ENCODE measurements at places on chromosomes 2 and 18. TPM values are rescaled to one million over a fixed set of nuclear protein-coding genes. Genes with fewer than 3 reads are reported as not detected.

CRYGD gene
- total RNA-seq, result not detected

DNA sequence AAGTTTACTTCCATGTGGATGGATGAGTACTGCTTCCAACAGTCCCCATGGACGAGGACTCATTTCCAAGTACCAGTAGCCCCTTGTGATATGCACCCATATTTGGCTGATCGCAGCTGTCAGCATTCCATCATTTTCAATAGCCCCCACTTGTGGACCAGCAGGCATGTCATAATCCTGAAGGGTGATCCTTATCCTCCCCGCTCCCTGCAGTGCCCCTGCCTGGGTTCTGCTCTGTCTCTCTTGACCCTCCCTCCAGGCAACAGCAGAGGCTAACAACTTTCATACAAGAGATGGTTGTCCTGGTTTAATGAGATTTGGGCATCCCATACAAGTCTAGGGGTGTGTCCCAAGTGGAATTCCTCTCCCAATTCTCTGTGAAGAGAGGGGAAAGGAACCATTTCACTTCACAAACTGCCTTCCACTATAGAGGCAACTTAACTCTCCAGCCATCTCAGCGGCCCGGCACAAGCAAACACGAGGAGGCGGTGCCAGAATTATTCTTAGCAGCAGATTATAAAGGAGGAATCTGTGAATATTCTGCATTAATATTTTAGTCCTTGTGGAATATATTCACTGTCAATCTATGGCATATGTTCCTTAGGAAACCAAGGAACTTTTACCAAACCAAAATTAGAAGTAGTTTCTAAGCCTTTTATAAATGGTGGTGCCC lies 110.7 kb downstream of the RTN4 start:
- H3K4me1 ChIP-seq, result no peaks in the 10 kb centered on the region
- no peak overlapping the region for H3K4me3 ChIP-seq
- no peak overlapping the region for H3K27ac ChIP-seq
- H3K27me3 ChIP-seq, result no peaks in the 10 kb centered on the region

DNA sequence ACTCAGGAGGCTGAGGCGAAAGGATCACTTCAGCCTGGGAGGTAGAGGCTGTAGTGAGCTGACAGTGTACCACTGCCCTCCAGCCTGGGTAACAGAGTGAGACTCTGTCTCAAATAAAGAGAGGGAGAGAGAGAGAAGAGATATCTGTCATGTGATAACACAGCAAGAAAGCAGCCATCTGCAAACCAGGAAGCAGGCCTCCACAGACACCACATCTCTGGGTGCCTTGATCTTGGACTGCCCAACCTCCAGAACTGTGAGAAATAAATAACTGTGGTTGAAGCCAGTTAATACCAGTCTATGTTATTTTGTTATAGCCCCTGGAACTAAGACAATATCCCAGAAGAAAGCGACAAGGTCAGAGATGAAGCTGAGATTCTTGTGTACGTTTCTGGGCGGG lies 2.6 kb upstream of the CCDC68 start:
- H3K27me3 ChIP-seq, result peaks cover 12% of the 10 kb centered on the region
- H3K36me3 ChIP-seq, result no peaks in the 10 kb centered on the region
- no peak overlapping the region for H3K4me3 ChIP-seq
- H3K27ac ChIP-seq, result no peak overlapping the region
- DNase-seq, result no peak

DNA sequence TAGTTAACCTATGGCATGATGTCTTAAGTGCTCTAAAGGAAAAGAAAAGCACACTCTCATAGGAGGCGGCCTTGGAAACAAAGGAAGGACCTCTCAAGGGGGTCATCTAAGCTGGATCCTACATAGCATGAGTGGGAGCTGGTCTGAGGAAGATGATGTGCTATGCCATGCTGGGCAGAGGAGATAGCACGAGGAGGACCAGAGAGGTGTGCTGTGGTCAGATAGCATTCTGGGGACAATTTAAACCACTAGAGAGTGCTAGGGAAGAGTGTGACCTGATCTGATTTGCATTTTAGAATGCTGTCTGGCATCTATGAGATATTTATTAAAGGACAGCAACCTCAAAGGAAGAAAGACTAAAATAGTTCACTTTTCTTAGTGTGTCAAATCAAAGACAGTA lies 910.1 kb upstream of the CELF4 start:
- no peaks in the 10 kb centered on the region for H3K4me1 ChIP-seq
- no peaks in the 10 kb centered on the region for H3K27me3 ChIP-seq
- H3K27ac ChIP-seq, result no peak overlapping the region
- H3K4me3 ChIP-seq, result no peak overlapping the region

DNA sequence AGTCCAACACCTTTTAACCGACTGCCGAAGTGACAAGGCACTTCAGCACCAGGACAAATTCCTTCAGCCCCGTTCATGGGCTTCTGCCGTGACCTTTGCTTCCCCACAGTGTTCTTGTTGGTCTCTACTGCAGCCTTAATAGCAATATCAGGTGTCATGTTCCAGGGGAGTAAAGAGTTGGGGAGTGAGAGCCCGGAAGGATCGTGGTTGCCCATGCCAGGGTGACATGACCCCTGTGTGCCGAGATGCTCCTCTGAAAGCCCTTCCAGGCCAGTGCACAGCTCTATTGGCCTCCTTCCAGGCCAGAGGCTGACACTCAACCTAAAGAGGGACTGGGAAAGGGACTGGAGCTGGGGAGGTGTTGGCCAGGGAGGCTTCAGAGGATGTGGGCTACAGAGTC lies 279.2 kb downstream of the CYRIA start:
- no peaks in the 10 kb centered on the region for H3K36me3 ChIP-seq
- H3K27ac ChIP-seq, result no peak overlapping the region
- no peak for DNase-seq
- H3K4me3 ChIP-seq, result no peak overlapping the region
- no peaks in the 10 kb centered on the region for H3K4me1 ChIP-seq

GRCh38 chr2:108988796-108989713 lies at the start of gene EDAR:
EDAR (minus strand) TSS chr2:108989220; CDS start chr2:108931014, 58,206 bp downstream.
- H3K36me3 ChIP-seq, result no peaks in the 10 kb centered on the region
- DNase-seq, result no peak
- H3K27me3 ChIP-seq, result peaks cover 6% of the 10 kb centered on the region
- no peak within 1 kb of the TSS for H3K27ac ChIP-seq
- no peaks in the 10 kb centered on the region for H3K4me1 ChIP-seq

- no peaks in the 10 kb centered on the region for H3K27me3 ChIP-seq
- H3K27ac ChIP-seq, result no peak overlapping the region
- peaks cover 7% of the 10 kb centered on the region for H3K4me1 ChIP-seq
- no peak overlapping the region for H3K4me3 ChIP-seq
- no peak for DNase-seq
- H3K36me3 ChIP-seq, result no peaks in the 10 kb centered on the region
These were observed 58.6 kb upstream of the SLC25A52 start for GRCh38 chr18:31819106-31819924.

GAREM2 gene
- total RNA-seq, result 1.8 TPM

GRCh38 chr2:10824191-10824590 lies 11.6 kb upstream of the PDIA6 start:
- DNase-seq, result no peak
- H3K27me3 ChIP-seq, result no peaks in the 10 kb centered on the region
- H3K27ac ChIP-seq, result no peak overlapping the region
- peaks cover 23% of the 10 kb centered on the region for H3K4me1 ChIP-seq
- no peaks in the 10 kb centered on the region for H3K36me3 ChIP-seq

- DNase-seq, result peak; percentile 72
- H3K27me3 ChIP-seq, result peaks cover 13% of the 10 kb centered on the region
- H3K36me3 ChIP-seq, result no peaks in the 10 kb centered on the region
- no peak overlapping the region for H3K4me3 ChIP-seq
These were observed 150.9 kb downstream of the RTP5 start for GRCh38 chr2:242020196-242021004.

MC4R gene
- not detected for total RNA-seq

DNA sequence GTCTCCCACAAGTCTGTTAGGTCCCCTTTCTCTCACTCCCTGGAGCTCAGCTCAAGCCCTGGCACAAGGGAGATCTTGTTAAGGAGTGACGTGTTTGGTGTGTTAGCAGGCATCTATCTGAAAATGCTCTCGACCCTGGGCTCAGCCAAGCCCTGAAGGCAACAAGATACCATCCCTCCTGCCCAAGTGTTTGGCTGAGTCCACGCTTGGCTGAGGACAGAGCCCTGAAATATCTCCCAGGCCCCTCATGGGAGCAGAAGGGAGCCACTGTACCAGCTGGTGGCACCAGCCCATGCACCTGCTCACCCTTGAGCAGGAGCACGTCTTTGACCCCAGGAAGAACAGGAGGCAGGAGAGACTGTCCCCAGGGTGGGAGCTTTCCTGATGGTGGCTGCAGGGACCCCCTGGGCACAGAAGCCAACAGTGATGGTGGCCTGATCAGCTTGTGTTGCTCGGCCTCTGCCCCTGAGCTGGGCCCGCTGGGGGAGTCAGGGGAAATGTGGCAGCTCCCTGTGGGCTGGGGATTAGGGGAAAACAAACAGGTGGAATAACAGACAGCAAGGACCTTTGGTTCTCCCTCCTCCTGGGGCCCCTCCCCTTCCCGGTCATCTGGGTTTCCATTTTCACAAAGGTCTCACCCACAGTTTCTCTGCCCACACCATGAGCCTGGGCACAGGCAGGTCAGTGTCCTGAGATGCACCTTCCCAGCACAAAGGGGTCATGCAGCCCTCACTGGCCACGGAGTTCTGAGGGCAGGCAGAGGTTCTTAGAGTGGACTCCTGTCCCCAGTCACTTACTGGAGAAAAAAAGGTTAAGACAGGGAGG lies 91.6 kb downstream of the RHOB start:
- H3K4me1 ChIP-seq, result peaks cover 12% of the 10 kb centered on the region
- no peaks in the 10 kb centered on the region for H3K36me3 ChIP-seq
- H3K4me3 ChIP-seq, result no peak overlapping the region
- no peak overlapping the region for H3K27ac ChIP-seq
- DNase-seq, result peak; percentile 59

POTEJ gene
- not detected for total RNA-seq

SERPINB3 gene
- total RNA-seq, result not detected

DNA sequence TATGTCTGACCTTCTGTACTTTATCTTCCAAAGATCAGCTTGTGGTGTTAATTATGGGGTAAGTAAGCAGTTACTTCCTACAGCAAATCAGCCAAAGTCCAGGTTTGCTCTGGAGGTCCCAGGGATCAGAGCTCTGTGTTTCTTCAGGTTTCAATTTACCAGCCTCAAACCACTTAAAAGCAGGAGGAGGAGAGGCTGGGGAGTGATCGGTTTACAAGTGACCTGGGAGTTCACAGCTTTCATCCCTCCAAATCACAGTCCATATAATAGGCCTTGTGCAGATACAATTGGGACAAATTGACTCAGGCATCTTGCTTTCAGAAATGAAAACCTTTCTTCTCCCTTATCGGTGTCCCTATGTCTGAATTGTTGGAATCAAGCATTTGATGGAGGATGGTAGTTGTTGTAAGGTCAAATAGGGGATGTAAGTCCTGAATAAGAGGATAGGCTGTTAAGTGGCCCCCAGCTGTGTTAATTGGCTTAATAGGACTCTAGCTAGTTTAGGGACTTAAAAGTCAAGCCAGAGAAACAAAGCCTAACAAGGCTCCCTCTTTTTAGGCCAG lies 188.0 kb upstream of the NT5C1B start:
- DNase-seq, result no peak
- H3K36me3 ChIP-seq, result no peaks in the 10 kb centered on the region
- no peak overlapping the region for H3K4me3 ChIP-seq
- no peaks in the 10 kb centered on the region for H3K4me1 ChIP-seq
- no peaks in the 10 kb centered on the region for H3K27me3 ChIP-seq

ALLC gene
- not detected for total RNA-seq

GRCh38 chr2:60500861-60501260 lies 52.6 kb downstream of the BCL11A start:
- DNase-seq, result no peak
- peaks cover 96% of the 10 kb centered on the region for H3K4me1 ChIP-seq
- H3K36me3 ChIP-seq, result peaks cover 11% of the 10 kb centered on the region

DNA sequence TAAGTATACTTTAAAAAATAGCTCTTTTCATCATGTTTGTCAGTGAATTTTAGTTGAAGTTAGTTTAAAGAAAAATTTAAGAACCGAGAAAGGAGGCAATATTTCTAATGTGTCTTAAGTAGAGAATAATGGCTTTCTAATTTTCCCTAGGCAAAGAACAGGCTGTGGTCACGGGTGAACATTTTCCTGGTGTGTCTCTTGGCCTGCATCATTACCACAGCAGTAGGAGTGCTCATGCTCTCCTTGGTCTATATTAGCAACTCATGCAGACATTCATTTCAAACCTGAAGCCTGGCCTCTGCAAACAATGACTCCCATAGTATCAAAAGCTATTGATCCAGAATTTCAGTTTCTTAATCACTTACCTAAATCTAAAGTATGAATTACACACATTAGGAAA lies 57.4 kb downstream of the C18orf54 start:
- H3K27ac ChIP-seq, result no peak overlapping the region
- no peak for DNase-seq
- H3K4me3 ChIP-seq, result no peak overlapping the region
- H3K36me3 ChIP-seq, result no peaks in the 10 kb centered on the region

TCF7L1 gene
- 3.3 TPM for total RNA-seq

DNA sequence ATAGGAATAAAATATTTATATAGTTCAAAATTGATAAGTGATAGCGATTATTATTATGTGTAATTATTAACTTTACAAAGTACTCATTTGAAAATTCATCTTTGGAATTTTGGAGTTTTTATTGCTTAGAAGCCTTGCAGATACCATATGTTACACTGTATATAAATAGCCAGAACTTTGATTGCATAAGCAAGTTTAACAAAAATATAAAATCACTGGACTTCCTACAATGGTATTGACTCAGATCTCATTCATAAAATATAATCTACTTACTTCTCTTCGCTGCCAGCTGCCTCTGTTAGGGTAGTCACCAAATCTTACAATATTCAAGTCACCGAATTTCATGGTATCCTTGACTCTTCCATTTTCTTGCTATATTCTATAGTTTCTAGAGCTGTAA lies 22.5 kb downstream of the KLHL14 start:
- no peak overlapping the region for H3K4me3 ChIP-seq
- no peak for DNase-seq
- no peak overlapping the region for H3K27ac ChIP-seq

- H3K27ac ChIP-seq, result no peak overlapping the region
- H3K27me3 ChIP-seq, result no peaks in the 10 kb centered on the region
- H3K4me1 ChIP-seq, result no peaks in the 10 kb centered on the region
- no peak overlapping the region for H3K4me3 ChIP-seq
- DNase-seq, result no peak
- no peaks in the 10 kb centered on the region for H3K36me3 ChIP-seq
These were observed 260.9 kb upstream of the CWC22 start for GRCh38 chr2:180268006-180268405.
